ENCODE measurements at places on chromosomes 12 and 14.

DNA sequence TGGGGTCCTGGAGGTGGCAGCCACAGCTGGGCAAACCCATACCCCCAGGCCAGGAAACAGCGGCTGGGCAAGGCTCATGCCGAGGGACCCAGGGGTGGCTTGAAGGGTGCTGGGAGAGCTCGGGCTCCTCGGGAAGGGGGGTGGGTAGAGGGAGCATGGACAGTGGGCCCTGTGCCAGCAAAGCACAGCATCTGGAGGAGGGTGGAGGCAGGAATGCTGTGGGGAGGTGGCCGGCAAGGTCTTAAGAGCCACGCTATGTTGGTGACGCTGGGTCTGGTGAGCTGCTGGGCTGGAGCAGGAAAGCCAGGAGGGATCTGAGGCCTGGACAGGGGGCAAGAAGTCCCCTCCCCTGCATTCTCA, 48.2 kb upstream of the DLK1 start:
- DNase-seq: no peak

GRCh38 chr12:11694528-11694927, 45.1 kb downstream of the ETV6 start:
- DNase-seq: no peak

GRCh38 chr14:100803226-100803625, 22.7 kb upstream of the MEG3 start:
- DNase-seq: no peak

GRCh38 chr12:89261982-89262381, 90.3 kb downstream of the DUSP6 start:
- DNase-seq: no peak

- DNase-seq: no peak
Measured at GRCh38 chr12:96242597-96242996, 48.4 kb downstream of the ELK3 start.

DNA sequence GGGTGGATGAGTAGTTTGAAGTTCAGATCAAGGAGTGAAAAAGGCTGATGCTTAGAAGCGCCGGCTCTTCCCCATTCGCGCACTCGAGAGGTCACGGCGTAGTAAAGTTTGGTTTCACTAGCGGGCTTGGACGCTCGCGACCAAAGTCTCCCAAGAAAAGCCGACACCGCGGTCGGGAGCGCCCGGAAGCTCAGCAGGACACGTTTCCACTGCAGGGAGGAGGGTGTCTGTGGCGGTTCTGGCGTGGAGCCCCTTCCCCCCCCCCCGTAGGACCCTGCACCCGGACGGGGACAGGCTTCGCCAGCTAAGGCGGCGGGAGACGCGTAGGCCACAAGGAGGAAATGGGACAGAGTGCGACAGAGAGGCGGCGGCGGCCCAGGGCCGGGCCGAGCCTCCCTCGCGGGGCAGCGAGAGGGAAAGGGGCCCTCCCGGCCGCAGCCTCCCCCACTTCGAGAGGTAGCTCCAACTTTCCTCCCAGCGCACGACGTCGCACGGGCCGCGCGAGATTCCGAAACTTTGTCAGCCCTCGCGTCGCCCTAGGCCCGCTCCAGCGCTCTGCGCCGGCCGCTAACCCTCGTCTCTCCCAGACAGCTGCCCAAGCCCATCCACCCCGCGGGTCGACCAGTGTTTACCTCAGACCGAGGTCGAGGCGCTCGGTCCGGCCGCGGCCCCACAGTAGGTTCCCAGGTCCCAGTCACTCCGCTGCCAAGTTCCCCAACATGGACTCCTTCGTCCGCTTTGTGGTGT, 480 bp downstream of the SCAF11 start:
- DNase-seq: peak; percentile 48

- no peak for DNase-seq
Measured at GRCh38 chr12:122563361-122563760, 36.3 kb downstream of the KNTC1 start.

- no peak for DNase-seq
Measured at GRCh38 chr14:69626132-69626500, 14.7 kb downstream of the SUSD6 start.

- no peak for DNase-seq
Measured at GRCh38 chr14:95104911-95105310, 52.4 kb downstream of the DICER1 start.

- no peak for DNase-seq
Measured at GRCh38 chr12:7269273-7269672, 34.6 kb upstream of the ACSM4 start.

All from CD4-positive, alpha-beta T cell treated with Interleukin-6 at 100 ng/mL for 8 hours (primary cell).